ENCODE measurements at places on chromosomes 2 and 18. TPM values are rescaled to one million over a fixed set of nuclear protein-coding genes. Genes with fewer than 3 reads are reported as not detected.
A peak's percentile ranks its signal among the peaks of the same experiment; 100 is the strongest.

- DNase-seq: no peak
Measured at GRCh38 chr18:2330764-2331163, 240.5 kb downstream of the METTL4 start.

DNA sequence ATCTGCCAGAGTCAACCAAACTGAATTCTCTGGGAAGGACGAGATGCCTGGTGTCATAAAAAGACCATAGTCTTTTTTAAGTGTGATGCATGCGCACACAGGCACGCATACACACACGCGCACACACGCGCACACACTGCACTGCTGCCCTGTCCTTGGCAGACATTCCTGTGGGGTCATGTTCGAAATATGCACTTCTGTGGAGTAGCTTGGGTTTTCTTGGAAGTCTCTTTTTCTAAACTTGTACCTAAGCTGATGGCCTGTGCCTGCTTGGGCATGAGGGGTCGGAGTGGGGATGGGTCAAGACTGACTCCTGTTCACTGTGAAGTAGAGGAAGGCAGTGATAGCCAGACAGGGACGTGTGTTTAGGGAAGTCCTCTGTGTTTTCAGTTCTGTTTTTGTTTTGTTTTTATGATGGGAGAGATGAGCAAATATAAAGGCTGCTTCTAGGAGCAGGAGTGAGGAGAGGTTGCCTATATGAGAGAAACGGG, 4.0 kb upstream of the RMC1 start:
- peak; percentile 71 for DNase-seq

GRCh38 chr2:207121784-207122183, 44.0 kb downstream of the KLF7 start:
- peak; percentile 85 for DNase-seq

DNA sequence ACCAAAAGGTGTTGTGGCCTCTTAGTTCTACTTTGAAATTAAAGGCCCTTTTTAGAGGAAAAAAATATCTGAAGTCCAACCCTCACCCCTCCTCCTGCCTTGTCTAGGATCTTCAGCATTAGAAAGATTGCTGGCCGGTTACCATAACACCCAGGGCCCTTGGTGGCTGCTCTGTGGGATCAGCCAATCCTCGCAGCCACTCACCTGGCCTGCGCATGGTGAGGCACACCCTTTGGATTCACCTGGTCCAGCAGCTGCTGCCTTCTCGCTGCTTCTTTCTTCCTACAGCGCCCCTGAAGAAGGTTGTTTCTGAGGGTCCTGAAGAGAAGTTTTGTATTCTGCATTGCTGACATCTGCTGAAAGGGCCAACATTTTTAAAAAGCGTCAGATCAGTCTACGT, 25.2 kb downstream of the DYTN start:
- DNase-seq: no peak

- no peak for DNase-seq
Measured at GRCh38 chr2:39118786-39119499, 1.9 kb downstream of the SOS1 start.

GRCh38 chr2:12803607-12804006, 86.9 kb downstream of the TRIB2 start:
- no peak for DNase-seq

- no peak for DNase-seq
Measured at GRCh38 chr2:198913394-198914152, 544.2 kb downstream of the SATB2 start.

GRCh38 chr2:223180463-223180862, 128.5 kb downstream of the KCNE4 start:
- no peak for DNase-seq

- DNase-seq: no peak
Measured at GRCh38 chr18:40017021-40017420, 1938.0 kb upstream of the PIK3C3 start.

GRCh38 chr2:120927265-120927628, 191.6 kb downstream of the GLI2 start:
- DNase-seq: no peak

- DNase-seq: peak; percentile 12
Measured at GRCh38 chr2:128369108-128369555, 50.5 kb upstream of the HS6ST1 start.

- peak; percentile 97 for DNase-seq
Measured at GRCh38 chr2:174836377-174836994, 72.2 kb upstream of the CHRNA1 start.

DNA sequence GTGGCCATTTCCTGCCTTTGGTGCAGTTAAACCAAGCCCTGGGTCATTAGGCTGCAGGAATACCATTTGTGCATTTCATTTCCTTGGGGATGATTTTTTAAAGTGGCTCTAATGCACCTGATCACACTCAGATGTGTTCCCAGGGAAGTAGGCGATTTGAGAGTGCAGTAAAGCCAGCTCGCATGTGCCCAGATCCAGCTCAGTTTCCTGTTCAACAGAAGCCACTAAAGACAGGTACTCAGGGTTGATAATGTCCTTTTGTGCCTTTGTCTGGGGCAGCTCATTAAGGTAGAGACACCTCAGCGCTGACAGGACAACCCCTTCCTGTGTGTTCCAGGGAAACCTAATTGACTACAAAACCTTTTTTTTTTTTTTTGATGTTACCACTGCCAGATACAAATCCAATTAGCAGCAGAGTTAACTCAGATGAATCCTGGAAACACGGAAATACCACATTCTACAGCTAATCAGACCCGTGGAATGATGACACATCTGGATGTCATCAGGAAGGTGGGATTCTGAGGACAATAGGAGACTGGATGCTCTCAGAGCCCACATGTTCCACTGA, 15.2 kb upstream of the CHRNA1 start:
- peak; percentile 80 for DNase-seq

DNA sequence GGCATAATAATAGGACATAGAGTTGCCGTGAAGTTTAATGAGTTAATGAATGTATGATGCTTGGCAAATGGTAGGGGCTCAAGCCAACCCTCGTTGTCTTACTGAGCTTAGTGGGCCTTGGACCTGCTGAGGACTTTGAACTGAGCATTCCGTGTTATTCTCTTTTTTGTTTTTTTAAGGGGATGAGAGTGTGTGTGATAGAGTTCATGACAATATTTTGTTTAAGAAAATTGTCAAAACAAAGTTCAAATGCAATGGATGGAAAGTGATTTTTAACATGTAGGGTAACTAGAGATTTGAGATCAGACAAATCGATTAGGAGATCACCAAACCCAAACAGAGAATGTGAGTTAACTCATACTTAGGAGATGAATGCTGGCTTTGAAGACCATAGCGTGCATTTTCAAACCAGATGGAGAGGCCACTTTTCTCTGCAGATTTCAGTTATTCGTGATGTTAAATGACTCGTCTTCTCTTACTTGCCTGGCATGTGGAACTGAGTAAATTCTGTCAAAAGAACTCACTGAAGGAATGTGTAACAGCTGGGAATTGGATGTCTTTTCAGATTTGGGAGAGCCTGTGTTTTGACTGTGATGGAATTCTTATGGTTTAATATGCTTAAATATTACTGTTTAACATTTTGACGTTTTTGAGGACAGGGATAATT, 88.7 kb downstream of the NEDD4L start:
- DNase-seq: peak; percentile 20

- DNase-seq: no peak
Measured at GRCh38 chr2:98583816-98584618, 24.3 kb downstream of the COA5 start.

DNA sequence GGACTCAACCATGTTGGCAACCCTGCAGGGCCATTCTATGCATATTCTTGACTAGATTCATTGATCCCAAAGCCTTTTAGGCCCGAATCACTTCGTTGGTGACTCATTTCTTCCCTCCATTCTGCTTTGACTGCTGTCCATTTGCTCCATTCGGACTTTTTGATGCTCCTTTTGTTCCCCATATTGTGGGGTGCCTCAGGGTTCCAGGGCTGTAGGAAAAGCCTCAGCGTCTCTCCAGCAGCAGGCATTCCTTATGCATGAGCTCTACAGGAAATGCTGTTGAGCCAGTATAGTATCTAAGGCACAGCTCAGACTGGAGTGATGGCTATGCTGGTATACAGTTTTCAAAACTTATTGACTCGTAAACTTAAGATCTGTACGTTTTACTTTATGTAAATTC, 292.6 kb downstream of the PRKCE start:
- DNase-seq: peak; percentile 81

DNA sequence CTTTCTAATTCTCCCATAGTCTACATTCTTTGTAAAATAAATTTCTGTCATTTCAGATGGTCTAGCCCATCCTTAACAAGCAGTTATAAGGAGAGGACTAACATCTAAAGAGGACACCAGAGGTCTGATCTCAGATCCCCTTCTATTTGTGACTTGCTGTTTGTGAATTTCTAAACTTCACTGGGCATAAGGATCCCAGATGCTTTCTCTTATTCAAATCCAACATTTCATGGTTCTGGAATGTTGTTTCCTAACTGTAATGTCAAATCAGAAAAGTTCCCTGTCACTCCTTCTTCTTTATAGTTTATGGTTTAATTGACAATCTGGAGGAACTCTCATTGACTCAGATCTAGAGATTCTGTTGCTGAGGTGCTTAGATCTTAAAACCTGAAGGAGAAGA, 430.2 kb downstream of the MEIS1 start:
- DNase-seq: peak; percentile 61

DNA sequence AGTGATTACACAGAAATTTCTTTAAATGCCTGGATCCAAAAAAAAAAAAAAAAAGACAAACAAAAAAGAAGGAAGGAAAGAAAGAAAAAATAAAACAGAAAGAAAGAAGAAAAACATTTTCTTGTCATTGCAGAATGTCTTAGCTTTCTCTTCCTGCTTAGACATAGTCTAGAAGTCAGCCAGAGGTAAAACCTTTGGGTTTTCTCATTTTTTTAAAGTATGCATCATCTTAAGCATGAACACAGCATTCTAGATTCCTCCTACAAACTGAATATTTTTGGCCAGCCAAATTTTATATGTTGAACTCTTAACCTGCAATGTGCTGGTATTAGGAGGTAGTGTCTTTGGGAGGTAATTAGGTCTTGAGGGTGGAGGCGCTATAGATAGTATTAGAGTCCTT, 243.9 kb downstream of the TRIB2 start:
- peak; percentile 16 for DNase-seq

- DNase-seq: no peak
Measured at GRCh38 chr2:9391961-9392720, 31.2 kb downstream of the ITGB1BP1 start.

GRCh38 chr2:187871506-187871905, 317.3 kb upstream of the TFPI start:
- no peak for DNase-seq

DNA sequence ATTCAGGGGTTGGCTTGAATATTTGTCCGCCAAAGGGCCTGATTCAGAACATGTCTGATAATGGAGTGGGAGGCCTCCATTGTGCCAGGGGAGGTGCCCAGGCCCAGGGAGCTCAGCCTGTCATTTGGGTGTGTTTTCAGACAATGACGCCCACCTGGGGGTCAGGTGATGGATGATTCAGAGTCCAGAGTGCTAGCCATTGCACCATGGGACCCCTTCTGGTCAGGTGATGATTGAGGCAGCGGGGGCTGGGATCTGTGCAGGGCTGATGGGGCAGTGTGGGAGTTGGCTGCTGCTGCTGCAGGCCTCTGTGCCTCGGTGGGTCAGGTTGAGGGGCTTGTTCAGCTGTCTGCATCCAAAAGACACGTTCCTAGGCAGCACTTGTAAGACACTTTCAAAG, 8.3 kb upstream of the ARHGEF4 start:
- DNase-seq: no peak

- no peak for DNase-seq
Measured at GRCh38 chr2:121303531-121304263, 18.7 kb upstream of the TFCP2L1 start.

- no peak for DNase-seq
Measured at GRCh38 chr2:237472909-237473877, 13.9 kb upstream of the MLPH start.

DNA sequence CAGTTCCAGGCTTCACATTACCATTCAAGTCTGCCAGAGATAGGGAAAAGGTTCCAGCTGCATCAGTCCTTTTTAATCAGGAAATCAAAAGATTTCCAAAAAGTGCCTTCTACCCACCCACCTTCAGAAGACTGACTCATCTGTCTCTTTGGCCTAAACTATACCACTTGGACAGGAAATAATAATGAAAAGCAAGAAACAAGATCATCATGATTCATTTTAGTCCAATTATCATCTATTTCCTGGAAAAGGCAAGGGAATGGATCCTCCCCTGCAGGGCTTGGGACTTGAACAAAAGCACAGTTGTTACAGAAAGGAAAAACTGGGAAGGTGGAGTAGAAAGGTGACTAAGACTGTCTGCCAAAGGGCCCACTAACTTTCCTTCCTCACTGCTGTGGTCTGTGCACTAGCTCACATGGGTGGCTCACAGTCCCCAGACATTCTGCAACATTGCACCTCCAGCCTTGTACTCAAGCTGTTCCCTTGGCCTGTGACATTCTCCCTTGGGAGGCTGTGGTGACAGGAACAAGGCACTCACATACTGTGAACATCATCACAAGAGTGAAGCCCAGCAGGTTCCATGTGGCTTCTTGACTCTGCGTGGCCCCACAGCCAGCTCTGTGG, 75.3 kb downstream of the VSNL1 start:
- DNase-seq: peak; percentile 74

DNA sequence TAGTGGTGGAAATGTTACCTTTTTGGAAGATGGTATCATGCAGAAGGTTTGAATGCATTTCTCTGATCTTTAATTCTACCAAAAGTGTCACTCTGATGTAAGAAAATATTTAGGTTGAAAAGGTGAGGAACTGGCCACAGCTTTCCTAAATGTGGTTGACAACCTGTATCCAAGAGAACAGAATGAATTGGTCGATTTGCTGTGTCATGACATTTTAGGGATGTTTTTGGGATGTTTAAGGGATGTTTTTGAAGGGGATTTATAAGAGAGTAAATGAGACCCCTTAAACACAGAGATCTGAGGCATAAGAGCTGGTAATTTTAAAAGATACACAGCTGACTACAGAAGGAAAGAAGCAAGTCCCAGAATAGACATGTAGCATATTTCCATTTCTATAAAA, 270.8 kb upstream of the EPAS1 start:
- DNase-seq: no peak

DNA sequence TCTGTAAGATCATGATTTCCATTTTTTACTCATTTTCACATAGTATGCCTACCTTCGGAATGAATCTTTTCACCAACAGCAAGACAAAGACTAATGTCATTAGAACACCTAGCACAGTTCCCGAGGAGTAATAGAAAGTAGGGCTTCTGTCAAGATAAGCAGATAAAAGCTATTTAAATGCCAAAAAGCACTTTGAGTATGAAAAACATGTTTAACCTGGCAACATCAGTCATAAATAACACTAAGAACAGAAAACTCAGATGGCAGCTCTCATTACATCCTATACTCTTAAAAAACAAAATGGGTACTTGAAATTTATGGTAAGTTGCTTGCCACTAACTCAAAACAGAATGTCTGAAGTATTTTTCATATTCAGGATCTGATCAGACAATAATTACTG, 17.1 kb downstream of the NEMP2 start:
- DNase-seq: no peak

GRCh38 chr2:195863564-195863963, 205.1 kb downstream of the DNAH7 start:
- DNase-seq: no peak

GRCh38 chr18:23210526-23210925, 75.2 kb downstream of the CABLES1 start:
- DNase-seq: no peak

Gene TRIM54
- total RNA-seq: not detected

Gene LMAN1
- total RNA-seq: 262 TPM

Gene NTSR2
- total RNA-seq: not detected

Gene ITGB6
- under 0.01 TPM for total RNA-seq

Gene IFIH1
- 1.4 TPM for total RNA-seq

Gene PHOSPHO2
- 0.54 TPM for total RNA-seq

Gene CXCR2
- total RNA-seq: not detected

Gene TACR1
- total RNA-seq: under 0.01 TPM

Gene ZNF385B
- total RNA-seq: not detected

Gene COL5A2
- 257 TPM for total RNA-seq

Gene CABYR
- 4.1 TPM for total RNA-seq
